ENCODE measurements at places on chromosomes 2 and 18.

- DNase-seq = no peak
Measured at GRCh38 chr2:175017618-175018414, 12.6 kb upstream of the CHN1 start.

GRCh38 chr18:64882896-64883295 is 734.0 kb upstream of the LINC00305 start:
- no peak for DNase-seq

DNA sequence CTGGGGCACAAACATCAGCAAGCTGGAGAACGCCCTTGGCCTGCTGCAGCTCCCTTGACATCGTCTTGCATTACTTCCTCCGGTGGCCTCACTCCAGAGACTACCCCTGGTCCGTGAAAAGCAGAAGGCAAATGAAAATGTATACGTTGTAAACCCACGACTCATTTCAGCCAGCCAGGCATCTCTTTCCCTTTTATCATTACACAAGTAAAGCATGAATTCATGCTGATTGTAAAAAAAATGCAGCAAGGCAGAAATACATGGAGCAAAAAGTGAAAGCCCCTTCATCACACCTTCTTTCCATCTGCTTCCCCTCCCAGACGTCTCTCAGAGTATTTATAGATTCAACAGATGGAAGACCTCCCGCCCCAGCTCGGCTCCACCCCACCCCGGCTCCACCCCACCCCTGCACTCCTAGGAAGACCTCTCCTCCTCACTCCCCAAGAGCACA is 41.6 kb upstream of the RALBP1 start:
- no peak for DNase-seq

GRCh38 chr2:116109471-116109870 is 1667.0 kb downstream of the DPP10 start:
- no peak for DNase-seq

- no peak for DNase-seq
Measured at GRCh38 chr2:70258532-70258875, 567 bp downstream of the PCYOX1 start.

DNA sequence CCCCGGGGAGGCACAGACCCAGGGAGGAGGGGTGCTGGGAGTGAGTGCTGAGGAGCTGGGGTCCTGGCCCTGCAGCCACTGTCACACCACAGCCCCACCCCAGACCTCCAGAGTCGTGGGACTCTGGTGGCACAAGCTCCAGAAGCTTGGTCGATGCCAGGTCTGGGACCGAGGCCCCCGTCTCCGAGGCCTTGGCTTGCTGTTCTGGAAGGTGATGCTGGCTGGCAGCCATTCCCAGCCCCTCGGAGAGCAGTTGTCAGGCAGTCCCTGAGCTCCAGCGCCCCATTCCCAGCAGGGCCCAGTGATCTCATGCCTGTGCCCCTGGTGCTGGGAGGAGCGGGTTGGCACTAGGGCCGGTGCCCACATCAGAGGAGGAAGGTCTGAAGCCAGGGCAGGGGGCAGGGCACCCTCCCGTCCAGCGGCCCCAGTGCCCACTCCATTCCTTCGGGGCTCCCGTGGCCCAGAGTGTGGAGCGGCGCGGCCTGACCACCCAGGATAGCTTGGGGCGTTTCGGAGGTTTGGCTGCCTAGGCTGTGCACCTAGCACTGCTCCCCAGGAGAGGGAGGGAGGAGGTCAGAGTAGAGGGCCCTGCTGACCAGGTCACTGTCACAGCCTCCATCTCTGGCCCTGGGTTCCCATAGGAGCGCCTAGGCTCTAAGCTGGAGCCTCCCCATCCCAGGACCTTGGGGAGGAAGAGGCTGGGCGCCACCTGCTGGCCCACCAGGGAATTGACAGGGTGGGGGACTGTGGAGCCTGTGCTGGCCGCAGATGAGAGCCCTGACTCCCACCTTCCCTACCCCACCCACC is 16.8 kb upstream of the ALPI start:
- no peak for DNase-seq

DNA sequence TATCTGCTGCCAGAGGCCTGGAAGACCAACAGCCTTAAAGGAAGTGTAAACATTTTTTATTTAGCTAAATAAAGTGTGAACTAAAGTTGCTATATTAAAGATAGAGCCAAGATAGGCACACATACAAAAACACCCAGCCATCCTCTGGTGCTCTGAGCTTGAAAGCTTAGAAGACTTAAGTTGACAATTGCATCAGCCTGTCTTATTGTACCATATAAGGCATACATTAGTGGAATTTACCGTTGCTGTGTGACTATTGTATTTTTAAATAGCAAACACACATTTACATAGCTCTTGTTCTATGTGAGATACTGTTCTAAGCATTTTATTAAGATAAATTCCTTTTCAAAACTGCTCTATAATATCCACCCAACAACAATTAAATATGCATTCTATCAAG is 736.6 kb upstream of the ZEB2 start:
- no peak for DNase-seq

All from NCI-H1092 (cell line).